ENCODE measurements at places on chromosomes 1 and 21.
A peak's percentile ranks its signal among the peaks of the same experiment; 100 is the strongest.

- no peak for DNase-seq
Measured at GRCh38 chr1:228093050-228093906, 9.8 kb downstream of the C1orf35 start.

GRCh38 chr1:220677251-220677650 lies 12.9 kb upstream of the C1orf115 start:
- DNase-seq = no peak

- DNase-seq = no peak
Measured at GRCh38 chr1:69993810-69994209, 211.6 kb downstream of the LRRC40 start.

DNA sequence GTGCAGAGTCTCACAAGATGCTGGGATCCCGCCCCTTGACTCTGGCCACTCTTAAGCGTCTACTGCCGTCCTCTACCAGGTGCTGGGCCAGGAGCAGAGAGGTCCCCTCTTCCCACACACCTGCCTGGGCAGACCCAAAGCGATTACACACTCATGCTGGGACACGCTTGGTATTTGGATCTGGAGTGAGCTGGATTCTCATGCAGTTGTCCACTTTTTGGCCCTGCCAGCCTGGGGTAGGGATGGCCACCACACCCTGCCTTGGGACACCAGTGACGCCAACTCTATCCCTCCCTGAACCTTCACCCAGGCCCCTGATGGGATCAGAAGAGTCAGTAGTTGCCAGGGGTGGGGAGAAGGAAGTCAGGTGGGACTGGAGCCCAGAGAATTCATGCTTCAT lies 28.6 kb downstream of the ITPKB start:
- no peak for DNase-seq

- no peak for DNase-seq
Measured at GRCh38 chr1:93253516-93253915, 73.0 kb downstream of the CCDC18 start.

GRCh38 chr1:35615440-35615839 lies 25.9 kb downstream of the PSMB2 start:
- no peak for DNase-seq

- no peak for DNase-seq
Measured at GRCh38 chr1:151775894-151776664, 12.8 kb upstream of the MRPL9 start.

- no peak for DNase-seq
Measured at GRCh38 chr1:16302709-16303627, 49.3 kb downstream of the FBXO42 start.

DNA sequence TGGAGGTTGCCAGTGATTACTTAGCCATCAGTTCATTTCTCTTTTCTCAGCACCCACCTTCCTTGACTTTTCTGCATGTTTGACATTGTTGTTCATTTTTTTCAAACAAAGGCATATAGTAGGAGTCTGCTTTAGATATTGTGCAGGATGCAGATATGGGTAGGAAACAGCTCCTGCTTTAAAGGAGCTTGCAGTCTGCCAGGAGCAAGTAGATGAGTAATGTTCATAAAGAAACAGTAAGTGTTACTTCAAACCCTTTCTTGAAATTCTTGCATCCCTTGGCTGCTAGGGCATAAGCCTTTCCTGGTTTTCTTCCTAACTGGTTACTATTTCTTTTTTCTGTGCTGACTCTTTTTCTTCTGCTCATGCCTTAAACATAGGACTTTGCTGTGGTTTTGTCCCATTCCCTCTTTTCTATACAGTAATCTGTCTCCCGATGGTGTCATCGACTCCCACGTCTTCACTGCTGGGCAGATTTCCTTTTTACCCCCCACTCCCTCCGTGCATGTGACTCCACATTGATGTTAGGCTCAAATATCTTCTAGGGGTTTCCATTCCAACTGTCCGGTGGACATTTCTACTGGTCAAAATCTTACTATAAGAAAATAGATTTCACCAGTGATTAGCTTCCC lies 20.4 kb downstream of the PTGFRN start:
- no peak for DNase-seq

GRCh38 chr1:45971922-45972531 lies 160.4 kb downstream of the PIK3R3 start:
- DNase-seq = no peak

DNA sequence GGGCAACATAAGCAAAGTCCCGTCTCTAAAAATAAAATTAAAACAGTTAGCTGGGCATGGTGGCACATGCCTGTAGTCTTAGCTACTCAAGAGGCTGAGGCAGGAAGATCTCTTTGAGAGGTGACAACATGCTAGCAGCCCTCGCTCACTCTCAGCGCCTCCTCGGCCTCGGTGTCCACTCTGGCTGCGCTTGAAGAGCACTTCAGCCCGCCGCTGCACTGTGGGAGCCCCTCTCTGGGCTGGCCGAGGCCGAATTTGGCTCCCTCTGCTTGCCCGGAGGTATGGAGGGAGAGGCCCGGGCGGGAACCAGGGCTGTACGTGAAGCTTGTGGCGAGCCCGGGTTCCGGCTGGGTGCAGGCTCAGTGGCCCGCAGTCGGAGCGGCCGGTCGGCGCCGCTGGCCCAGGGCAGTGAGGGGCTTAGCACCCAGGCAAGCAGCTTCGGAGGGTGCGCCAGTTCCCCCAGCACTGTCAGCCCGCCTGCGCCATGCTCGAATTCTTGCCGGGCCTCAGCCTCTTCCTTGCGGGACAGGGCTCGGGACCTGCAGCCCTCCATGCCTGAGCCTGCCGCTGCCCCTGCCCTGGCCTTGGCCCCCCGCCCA lies 138.3 kb downstream of the MAP3K21 start:
- DNase-seq = no peak

- DNase-seq = peak; percentile 14
Measured at GRCh38 chr1:19081218-19081893, 124.9 kb upstream of the IFFO2 start.

DNA sequence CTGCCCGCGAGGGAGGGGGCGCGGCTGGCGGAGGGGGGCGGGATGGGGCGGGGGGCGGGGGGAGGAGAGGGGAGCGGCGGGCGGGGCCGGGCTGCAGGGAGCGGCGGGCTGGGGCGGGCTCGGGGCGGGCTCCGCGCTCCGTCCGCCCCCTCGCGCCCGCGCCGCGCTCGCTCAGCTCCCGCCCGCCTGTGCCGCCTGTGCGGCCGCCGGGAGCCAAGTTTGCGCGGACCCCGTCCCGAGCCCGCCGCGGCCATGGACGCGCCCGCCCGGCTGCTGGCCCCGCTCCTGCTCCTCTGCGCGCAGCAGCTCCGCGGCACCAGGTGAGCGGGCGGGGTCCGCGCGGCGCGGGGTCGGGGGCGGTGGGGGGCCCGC lies at the start of gene GABRD:
TSS of gene GABRD (plus strand) at position 174 of the 372 bp plus-strand sequence. CDS start at position 253, 79 bp downstream.
- DNase-seq = no peak

DNA sequence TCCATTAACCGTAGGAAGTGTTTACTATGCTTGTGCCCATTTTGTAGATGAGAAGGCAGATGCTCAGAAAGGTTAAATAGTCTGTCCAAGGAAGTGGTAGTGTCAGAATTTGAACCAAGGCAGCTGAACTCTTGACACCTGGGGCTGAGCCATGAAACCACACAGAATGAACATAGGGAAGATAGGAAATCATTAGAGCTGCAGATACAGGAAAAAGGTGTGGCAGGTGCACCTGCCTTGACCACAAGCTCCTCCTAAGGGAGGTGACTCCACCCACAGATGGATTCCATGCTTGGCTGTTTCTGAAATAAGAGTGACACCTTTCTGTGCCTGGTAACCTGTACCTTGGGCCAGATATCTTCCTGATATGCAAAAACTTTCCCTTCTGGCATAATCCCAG lies 69.9 kb upstream of the IGSF21 start:
- DNase-seq = peak; percentile 70

GRCh38 chr1:93969371-93969770 lies 60.1 kb upstream of the GCLM start:
- DNase-seq = no peak

DNA sequence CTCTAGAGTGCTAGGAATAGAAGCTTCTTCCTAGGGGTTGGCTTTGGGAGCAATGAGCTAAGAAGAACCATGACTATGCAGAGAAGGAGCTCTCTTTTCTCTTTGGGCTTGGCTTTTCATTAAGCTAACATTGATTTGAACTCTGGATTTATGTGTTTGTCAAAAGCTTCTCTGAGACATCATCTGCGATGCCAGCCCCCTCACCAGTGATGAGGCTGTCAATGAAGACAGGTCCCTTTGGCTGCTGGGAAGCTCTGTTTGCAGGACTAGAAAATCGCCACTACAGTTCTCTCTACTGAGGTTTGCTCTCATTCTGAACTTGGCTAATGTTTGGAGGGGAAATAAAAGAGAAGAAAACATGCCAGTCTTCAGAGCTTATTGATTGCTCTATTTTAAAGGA lies 185.0 kb downstream of the PCP4 start:
- DNase-seq = no peak

GRCh38 chr1:46183079-46183847 lies 7.0 kb upstream of the P3R3URF start:
- peak; percentile 97 for DNase-seq

DNA sequence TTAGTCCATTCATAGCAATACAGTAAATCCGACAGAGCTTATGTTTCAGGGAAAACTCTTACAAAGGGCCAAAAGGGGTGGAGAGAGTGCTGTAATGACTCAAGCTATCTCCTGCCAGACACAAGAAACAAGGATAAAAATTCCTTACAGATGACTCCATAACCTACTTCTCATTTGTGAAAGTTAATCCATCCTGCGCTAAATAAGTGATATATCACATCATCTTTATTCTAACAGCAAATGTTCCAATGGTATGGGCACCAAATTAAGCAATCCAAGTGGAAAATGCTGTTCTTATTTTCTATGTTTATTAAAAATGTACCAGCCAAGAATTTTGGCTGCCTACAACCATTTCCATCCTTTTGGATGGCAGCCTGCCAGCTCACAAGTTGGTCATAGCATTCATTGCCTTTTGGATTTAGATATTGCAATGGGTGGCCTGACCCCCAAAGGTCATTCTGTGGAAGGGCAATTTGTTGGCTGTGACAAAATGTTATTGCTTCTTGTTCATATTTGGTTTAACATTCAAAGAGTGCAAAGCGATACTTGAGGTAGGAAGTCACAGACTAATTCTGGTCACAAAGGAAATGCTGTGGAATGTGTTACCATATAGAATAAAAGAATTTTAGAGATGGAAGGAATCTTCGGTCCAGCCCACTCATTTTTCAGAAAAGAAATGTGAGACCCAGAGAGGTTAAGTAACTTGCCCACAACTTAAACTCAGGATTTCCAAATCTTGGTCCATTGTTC lies 2.8 kb upstream of the ENAH start:
- DNase-seq = peak; percentile 67

- no peak for DNase-seq
Measured at GRCh38 chr1:68281946-68282615, 49.8 kb upstream of the WLS start.

- DNase-seq = no peak
Measured at GRCh38 chr1:86942743-86943142, 28.3 kb downstream of the HS2ST1 start.

Measured in SW480 (cell line).